Urothelium cell line (cell line): ENCODE measurements at places on chromosomes 5 and 9.

GRCh38 chr5:139962445-139962844 lies 80.7 kb downstream of the NRG2 start:
- no peak for DNase-seq

DNA sequence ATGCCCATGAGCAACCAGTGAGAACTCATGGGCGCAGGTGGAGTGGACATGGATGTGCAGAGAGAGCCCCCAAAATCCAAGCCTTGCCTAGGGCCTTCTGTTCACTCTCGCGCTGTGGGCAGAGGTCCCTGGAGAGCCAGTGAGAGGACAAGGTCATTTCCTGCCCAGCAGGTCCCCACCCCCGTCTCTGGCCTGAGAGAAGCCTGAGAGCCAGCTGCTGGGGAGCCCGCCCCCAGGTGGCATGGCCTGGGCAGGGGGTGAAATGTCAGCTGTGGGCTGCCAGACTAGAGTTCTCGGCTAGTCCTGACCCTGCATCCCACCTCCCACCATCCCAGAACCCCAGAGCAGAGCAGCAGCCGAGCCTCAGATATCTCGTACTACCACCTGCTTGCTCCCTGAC lies 85.3 kb downstream of the BARX1 start:
- no peak for DNase-seq

DNA sequence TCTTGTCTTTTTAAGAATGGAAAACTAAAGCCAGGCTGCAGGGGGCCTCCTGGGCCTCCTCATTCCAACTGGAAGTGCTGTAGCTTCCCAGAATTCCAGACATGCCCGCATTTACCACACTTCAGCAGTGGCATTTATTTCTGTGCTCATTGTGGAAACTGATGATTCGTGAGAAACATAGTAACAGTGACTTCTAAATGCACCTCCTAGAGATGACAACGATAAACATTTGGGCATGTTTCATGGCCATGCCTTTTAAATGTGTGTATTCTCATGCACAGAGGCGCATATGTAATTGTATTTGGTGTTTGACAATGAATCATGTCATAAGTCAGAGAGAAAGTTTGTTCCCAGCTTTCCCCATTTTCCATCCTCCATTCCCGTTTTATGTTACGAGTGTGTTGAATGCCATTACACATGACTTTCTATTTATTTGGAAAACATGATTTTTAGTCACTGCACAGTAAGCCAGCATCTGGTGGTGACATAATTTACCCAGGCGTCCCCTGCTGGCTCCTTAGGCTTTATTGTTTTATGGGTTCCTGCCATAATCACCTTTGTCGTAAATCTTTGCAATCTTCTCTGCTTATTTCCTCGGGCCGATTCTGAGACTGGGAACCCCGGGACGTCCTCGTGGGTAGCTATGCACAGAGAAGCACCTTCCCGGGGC lies 68.8 kb upstream of the FCN2 start:
- DNase-seq: peak; percentile 11

DNA sequence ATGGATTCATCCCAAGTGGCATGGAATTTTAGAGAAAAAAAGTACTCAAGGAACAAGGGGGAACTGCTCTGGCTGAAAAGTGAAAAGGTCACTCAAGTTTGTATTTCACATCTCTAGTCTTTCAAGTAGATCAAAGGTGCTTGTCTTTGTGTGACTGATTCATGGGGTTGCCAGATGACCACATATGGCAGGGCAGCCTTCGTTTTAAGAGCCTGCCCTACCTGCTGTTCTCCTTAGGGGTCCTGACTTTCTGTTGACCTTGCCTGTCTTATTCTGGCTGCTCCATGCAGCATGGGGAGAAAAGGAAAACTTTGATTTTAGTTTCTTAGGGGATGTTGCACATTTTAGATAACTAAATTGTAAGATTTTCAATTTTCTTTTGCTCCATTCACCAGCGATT lies 877.7 kb downstream of the TLE1 start:
- no peak for DNase-seq

GRCh38 chr9:78031444-78031892 lies at the start of gene GNAQ:
Gene GNAQ (minus strand): TSS chr9:78031811. CDS start chr9:78031235, 576 bp downstream.
- no peak for DNase-seq

DNA sequence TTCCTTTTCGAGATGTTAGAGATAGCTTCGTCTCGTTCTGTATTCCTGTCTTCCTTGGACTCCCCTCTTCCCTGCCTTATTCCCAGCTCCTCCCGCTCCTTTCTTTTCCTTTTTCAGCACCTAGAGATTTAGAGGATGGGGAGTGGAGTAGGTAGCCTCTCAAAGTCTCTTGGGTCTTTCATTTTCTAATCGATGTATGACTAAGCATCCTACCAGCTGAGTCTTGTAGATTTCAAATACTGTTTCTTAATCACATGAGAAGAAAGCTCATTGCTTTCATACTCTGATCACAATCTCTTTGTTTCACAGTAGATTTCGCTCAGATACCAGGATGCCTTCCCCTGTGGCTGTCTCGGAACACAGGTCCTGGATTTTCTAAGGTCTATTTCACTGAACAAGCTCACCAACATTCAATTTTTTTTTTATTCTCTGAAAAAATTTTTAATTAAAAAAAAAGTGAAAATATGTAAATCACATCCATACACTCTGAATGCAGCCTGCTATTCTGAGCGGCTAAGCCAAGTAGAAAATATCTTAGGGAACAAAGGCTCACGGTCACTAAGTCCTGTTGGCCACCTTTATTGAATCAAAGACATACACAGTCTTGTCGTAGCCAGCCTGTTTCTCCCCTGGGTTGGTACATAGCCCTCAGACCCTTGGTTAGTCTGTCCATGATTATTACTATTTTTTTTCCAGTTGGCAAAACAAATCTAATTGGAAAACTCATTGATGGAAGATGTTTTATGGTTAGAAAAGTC lies 413.8 kb downstream of the KDM4C start:
- no peak for DNase-seq

- no peak for DNase-seq
These were observed 326.4 kb upstream of the TARS1 start for GRCh38 chr5:33114361-33114760.

- DNase-seq: no peak
These were observed 515.2 kb downstream of the ZNF608 start for GRCh38 chr5:124231230-124231629.

- no peak for DNase-seq
These were observed 87.5 kb upstream of the SSBP2 start for GRCh38 chr5:81838307-81838906.

- no peak for DNase-seq
These were observed 253.0 kb downstream of the MARCHF11 start for GRCh38 chr5:15926586-15926985.

DNA sequence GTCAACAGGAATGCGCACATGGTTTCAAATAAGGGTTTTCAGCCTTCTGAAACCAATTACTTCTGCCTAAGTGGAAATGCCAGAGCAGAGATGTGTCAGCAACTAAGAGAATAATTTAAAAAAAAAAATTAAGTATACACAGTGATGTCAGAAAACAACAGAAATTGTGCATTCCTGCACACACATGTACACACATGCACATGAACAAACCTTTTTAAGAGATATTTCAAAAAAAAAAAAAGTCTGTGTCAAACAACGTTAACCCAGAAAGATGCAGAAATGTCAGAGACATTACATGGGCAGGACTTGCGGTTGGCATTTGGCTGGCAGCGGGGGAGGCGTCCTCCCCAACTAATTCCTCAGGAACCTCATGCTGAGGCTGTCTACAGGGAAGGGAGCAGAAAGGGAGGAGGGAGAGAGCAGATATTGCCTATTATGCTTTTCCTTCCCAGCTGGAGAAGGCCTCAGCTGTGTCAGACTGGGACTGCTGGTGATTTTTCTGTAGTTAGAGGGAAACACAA lies 536.9 kb upstream of the WWC1 start:
- DNase-seq: peak; percentile 80

DNA sequence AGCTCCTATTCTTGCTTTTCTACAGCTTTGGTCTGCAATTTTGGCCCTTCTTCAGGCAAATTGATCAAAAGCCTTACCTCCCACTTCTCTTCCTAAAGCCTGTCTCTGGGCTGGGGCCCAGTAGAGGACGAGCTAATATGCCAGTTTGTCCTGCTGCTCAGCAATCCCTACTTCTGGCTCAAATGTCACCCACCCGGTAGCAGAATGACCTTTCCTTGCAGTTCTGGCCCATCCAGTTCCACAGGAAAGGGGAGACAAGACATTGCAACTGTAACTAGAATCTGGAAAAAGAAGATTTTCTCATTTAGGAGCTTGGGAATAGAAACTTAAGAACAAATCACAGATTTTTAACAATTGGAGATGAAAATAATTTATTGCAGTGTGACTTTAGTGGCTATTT lies 261.5 kb downstream of the RAB3C start:
- DNase-seq: no peak

DNA sequence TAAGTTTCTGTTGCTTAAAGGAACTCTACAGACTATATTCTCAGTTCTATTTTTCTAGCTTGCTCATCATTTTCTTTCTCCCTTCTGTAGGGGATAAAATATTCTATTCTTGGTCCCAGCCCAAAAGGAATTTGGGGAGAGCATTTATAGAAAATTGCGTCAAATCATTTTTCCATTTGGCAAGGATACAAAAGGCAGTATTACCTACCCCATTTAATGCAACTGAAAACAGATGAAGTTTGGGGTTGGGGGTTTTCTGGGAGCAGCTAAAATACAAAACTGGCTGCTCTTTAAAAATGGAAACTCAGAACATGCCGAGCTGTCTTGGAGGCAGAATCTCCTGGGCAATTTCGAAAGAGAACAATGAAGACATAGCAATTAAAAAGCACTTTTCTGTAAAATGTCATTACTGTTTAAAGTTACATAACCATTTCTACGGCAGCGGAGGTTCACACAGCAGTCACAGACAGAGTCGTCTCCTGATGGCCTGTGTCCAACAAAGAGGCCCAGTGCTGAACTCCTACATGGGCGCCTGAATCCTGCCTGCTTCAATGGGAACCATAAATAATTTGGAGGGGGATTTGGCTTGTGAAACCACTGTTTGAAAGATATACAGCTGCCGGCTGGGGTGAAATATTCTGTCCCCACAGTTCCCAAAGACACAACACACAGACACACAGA lies 152.4 kb downstream of the BRINP1 start:
- DNase-seq: peak; percentile 4

- DNase-seq: peak; percentile 68
These were observed 617.4 kb downstream of the SLCO4C1 start for GRCh38 chr5:101678481-101679193.

DNA sequence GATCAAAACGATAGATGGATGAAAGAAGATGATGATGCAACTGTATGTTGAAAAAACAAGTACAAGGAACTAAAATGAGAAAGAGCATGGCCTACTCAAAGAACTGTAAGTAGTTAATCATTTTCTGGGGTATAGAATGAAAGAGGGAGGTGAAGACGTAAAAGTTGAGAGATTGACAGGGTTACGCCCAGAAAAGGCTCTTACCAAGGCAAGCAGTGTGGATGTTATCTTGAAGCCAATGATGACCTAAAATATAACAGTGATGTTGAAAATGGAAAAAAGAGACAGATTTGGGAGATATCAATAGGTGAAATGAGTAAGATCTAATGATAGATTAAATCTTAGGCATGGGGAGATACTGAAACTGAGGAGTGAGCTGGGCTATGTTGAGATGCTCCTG lies 80.4 kb upstream of the GNAQ start:
- no peak for DNase-seq

DNA sequence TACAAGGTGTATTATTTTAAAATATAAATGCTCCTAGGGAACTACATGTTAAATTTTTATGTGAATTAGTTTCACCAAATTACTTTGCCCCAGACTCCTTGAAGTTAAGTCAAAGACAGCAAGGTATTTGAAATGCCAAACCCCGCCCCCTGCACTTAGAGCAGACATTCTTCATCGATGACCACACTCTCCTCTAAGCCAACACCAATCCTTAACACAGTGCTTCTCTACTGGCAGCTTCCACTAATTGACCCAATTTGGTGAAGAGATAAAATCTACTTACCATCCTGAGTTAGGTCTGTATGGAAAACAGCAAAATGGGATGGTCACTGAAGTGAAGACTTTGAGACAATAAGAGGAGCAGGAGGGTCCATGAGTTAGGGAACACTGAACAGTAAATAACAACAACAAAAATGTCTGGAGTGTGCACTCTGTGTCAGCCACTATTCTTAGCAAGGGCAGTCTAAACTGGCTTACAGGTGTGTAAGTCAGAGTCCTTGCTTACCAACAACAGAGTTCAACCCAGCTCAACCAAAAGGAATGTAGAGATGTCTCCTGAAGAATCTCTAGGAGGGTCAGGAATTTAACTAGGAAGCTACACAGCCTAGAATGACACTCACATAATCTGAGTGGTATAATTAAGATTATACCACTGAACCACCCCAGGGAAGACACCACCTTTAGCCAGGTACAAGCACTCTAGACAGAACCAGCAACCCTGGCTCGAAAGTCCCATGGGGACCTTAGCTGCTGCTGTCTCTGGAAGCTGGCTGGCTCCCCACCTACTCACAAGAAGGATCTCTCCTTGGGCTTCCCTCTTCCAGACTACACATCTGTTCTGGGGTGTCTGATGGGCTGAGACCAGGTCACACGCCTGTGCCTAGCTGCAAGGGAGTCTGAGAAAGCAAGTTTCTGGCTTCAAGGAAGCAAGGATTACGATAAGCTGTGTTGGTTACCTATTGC lies 8.8 kb upstream of the UBE2QL1 start:
- peak; percentile 55 for DNase-seq

DNA sequence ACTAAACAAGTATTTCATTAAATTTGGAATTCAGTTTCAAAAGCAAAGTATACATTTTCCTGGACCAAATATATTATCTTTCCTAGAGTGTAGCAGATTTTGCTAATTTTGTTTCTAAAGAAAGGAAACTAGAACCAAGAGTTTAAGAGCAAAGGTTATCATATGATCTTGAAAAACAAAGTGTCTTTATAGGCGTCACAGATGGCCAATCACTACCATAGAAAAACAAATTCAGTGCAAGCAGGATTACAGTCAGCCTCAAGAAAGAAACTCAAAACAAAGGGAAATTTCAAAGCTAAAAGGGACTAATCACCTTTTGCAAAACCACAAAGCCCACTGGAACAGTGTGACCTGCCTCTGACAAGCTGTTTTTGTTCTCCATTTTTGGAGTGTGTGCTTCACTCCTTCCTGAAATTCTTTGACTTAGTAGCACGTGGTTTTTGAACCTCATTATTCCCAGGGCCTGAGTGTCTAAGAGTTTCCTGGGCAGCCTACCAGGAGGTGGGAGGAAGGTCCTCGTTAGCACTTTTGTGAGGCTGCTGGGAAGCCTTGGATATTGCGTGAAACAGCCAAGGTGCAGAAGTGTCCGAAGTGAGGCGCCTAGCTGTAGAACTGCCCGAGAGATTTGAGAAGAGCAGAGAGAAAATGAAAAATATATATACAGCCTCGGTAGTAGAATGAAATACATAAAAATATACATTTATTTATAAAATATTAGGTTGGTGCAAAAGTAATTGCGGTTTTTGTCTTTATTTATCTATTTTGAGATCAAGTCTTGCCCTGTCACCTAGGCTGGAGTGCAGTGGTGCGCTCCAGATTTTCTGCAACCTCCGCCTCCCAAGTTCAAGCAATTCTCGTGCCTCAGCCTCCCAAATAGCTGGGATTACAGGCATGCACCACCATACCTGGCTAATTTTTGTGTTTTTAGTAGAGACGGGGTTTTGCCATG lies 246.1 kb downstream of the MARCHF11 start:
- no peak for DNase-seq
